ENCODE measurements at places on chromosomes 5 and 9.
A peak's percentile ranks its signal among the peaks of the same experiment; 100 is the strongest.

DNA sequence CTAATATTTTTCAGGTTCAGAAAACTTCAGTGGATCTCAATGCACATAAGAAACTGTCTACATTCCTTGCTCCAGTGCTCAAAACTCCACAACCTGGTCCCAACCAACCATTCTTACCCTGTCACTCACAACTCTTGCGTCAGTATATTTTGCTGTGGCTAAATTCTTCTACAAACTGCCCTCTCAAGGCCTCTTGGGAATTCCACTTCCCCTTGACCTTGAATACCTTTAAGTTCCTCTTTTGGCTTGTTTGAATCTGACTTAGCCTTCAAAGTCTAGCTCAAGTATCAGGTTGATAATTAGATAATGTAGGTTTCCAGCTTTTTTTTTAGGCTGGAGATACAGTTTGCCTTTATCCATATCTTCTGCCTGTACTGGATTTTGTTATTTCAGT is 128.3 kb downstream of the SLF1 start:
- no peak for DNase-seq

- DNase-seq, result no peak
These were observed 16.4 kb upstream of the PDCD1LG2 start for GRCh38 chr9:5493679-5494511.

DNA sequence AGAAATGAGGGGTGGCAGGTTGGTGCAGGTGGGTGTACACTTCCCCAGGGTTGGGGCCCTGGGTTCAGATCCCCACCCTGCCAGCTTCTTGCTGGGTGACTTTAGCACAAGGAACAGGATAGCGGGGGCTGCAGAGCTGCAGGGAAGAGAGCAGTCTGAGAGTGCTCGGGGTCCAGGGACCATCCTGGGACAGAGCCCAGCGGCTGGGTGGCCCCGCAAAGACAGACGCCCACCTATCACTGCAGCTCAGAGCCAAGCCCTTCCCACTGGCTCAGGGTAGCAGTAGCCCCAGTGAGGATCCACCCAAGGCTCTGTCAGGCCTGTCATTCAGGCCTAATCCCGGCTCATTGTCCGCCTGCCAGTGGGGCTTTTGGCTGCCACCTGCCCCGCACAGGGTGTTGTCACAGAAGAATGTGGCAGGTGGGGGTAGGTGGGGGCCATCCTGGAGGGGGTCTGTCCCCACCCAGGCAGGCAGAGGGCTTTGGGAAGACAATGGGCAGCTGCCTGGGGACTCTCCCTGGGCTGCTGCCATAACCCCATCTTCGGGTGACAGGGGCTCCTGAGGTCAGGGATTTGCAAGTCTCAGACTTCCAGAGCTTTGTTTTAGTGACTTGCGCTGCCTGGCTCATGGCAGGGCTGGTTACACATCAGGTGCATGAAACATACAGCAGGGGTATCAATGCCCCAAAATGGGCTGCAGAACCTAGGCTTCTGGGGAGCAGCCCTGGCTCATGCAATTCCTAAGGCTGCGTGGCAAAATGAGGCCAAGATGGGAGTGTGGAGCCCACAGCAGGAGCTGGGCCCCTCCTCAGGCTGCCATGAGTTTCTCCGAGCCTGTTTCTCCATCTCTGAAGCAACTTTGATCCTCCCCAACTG is 52.1 kb downstream of the BARX1 start:
- no peak for DNase-seq

DNA sequence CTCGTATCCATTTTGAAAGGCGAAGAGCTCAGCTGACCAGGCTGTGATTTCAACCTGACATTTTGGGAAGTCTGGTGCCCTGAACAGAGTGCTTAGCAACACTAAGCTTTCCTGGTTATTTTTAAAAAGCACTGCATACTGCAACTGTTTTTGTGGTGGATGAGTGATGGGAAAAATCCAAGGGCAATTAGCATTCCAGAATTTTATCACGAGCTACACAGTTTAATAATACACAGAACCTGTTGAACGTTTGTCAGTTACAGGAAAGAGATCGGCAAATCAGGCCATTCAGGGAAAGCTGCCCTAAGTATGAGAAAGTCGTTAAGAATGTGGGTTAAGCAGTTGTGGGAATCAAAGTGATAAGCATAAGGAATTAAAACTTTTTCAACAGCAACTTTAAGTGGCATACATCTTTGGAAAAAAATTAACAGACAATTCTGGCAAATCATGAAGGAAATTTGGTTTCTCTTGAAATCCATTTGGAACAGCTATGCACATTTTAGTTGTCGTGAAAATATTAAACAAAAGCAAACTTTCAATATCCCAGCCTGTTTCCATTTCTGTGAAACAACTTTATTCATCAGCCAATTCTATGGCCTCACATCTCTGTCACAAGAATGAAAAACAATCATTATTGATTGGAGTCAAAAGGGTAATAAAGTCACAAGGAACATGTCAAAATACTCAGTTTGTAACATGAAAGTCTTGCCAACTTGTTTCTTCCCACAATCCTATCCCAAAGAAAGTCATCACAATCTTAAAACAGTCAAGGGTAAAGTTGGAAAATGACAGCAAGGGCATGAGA is 25.7 kb downstream of the PUM3 start:
- DNase-seq, result no peak

DNA sequence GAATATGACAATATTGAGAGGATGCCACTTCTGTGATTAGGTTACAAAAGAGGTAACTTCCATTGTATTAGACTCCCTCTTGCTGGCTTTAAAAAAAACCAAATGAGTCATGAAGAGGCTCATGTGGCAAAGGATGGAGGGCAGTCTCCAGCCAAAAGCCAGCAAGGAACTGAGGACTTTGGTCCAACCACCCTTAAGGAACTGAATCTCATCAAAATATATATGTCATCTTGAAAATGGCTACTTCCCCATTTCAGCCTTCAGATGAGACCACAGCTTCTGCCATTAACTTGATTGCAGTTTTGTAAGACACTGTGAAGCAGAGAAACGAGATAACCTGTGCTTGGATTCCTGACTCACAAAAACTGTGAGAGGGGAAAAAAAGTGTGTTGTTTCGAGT is 15.5 kb upstream of the TRIM32 start:
- DNase-seq, result no peak

GRCh38 chr9:106417685-106418084 is 445.3 kb upstream of the ZNF462 start:
- DNase-seq, result no peak

DNA sequence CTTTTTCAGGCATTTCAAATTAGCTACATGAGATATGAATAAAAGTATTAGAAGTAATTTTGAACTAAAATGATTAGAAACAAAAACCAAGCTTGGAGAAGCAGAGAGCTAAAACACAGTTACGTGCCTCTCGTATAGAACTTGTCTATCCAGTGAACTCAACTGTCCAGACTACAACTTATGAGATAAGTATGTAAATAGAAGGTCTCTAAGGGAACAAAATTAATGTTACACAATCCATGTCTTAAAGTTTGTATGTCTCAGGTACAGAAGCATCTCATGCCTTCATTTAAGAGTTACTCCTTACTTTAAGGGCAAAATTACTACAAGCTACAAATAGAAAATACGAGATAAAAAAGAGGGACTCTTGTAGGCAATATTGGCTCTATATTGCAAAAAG is 316.8 kb downstream of the CETN3 start:
- DNase-seq, result no peak

GRCh38 chr5:431711-432050 is 11.3 kb upstream of the EXOC3 start:
- no peak for DNase-seq

GRCh38 chr9:20112205-20112783 is 323.5 kb upstream of the SLC24A2 start:
- DNase-seq, result no peak

DNA sequence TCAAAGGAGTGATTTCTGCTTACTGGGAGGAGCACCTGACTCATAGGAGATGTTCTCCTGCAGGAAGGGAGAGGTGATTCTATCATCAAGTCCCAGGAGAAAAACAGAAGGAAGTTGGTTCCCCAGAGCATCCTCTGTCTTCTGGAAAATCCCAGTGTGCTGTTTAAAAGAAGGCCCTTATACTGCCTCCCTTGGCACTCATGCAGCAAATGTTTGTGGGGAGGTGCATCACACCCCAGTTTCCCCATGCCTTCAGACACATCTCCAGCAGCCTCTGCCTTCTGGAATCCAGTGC is 63.1 kb downstream of the PPARGC1B start:
- DNase-seq, result no peak

GRCh38 chr5:148909766-148910165 is 83.4 kb downstream of the ADRB2 start:
- no peak for DNase-seq

GRCh38 chr9:31807574-31808256 is 576.7 kb upstream of the ACO1 start:
- no peak for DNase-seq

GRCh38 chr9:28720746-28721145 is 1147.5 kb upstream of the C9orf72 start:
- DNase-seq, result no peak

- peak; percentile 13 for DNase-seq
These were observed 47.1 kb upstream of the POU4F3 start for GRCh38 chr5:146291421-146292074.

- DNase-seq, result no peak
These were observed 2.7 kb downstream of the MLLT3 start for GRCh38 chr9:20619487-20620200.

DNA sequence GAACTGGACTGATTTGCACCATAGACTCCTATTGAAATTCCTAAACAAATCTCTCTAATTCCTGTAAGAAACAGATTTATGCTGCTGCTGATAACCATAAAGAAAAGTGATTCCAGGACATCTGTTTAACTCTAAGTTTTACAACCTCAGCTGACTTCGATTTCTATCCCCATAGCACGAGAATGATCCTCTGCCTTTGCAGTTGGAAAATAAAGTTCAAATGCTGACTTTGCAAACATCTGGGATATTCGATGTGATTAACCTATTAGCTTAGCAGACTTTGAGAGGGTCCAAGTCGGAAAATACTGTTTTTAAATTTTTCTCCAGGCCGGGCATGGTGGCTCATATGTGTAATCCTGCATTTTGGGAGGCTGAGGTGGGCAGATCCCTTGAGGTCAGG is 247.3 kb downstream of the PSAT1 start:
- no peak for DNase-seq

- DNase-seq, result no peak
These were observed 15.7 kb upstream of the TTC1 start for GRCh38 chr5:159993194-159993593.

GRCh38 chr9:126693428-126693944 is 79.8 kb downstream of the LMX1B start:
- DNase-seq, result no peak

DNA sequence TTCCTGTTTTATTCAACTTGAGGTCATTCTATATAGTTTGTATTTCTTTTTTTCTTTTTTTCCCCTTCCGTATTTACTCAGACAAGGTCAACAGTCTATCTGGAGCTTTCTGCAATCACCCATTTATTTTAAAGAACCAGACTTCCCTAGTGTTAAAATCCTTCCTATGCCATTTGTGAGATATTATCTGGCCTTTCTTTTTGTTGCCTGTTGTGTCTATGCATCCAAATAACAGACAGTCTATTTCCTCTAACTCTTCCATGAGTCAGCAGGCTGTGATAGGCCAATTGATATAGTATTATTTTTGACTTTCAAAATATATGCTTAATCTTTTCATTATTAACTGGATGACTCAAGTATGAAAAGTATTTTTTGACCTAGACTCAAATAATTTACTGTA is 291.2 kb upstream of the PTPRD start:
- DNase-seq, result peak; percentile 62

DNA sequence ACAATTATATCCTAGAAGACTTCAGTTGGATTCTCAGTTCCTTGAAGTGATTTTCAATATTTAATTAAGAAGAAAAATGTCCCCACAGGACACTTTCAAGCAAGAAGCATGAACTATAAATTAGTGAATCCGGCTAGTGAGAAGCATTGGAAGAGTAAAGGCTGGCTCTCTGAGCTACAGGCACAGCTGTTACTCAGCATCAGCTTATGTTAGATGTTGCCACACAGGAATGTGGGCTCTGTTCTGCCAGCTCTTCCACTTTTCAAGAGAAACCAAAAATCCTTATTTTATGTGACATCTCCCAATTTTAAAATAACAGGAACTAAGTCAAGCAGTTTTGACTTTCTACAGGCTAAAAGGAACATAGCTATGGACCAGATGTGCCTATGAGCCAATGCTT is 14.9 kb downstream of the ZNF474 start:
- no peak for DNase-seq

DNA sequence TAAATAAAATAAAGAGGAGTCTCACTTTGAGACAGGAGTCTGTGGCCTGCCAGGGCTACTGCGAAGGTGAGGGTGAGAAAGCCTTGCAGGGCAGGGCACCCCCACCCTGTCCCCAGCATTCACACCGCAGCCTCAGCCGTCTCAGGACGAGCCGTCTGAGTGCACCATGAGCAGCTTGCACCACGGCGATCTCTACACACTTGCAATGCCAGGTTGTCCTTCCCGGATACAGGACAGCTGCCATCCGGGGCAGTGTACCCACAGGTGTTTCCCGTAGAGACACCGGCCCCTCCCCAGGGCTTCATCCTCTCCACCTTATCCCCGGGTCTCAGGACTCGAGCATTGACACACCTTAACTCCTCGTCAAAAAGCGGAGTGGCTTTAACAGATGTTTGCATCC is 43.3 kb downstream of the IRX2 start:
- no peak for DNase-seq

DNA sequence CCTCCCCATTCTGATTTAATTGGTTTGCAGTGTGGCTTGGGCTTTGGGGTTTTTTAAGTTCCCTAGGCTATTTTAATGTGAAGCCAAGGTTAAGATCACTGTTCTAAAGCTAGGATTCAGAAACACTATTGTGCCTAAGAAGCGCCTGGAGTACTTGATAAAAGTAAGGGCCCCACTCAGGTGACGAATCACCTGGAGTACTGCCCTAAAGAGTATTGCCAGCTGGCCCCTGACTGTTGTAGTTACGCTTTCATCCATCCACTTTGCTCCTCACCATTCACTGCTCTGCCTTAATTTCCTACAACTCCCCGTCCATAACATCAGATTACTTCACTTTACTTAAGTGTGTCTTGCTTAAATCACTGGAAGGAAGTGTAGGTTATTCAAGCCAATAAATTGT is 119.3 kb downstream of the CD180 start:
- DNase-seq, result no peak

- peak; percentile 96 for DNase-seq
These were observed at the start of gene URM1 for GRCh38 chr9:128370752-128371629. URM1 (plus strand) TSS chr9:128371374; CDS start chr9:128371381, 7 bp downstream.

DNA sequence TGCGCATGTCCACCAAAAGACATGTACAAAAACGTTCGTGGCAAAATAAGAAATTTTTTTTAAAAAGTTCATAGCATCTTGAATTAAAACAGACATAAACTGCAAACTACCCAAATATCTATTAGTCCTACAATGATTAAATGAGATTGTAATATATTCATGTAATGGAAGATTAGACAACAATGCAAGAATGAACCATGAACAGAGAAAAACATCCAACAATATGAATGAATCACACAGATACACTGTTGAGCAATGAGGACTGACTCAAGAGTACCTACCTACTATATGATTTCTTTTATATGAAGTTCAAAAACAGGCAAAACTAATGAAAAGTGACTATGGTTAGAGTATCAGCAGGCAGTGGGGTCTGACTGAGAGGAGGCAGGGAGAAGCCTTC is 17.9 kb upstream of the CTNNAL1 start:
- no peak for DNase-seq

Data from DMS153 (cell line).